ENCODE measurements at places on chromosomes 12 and 14.

DNA sequence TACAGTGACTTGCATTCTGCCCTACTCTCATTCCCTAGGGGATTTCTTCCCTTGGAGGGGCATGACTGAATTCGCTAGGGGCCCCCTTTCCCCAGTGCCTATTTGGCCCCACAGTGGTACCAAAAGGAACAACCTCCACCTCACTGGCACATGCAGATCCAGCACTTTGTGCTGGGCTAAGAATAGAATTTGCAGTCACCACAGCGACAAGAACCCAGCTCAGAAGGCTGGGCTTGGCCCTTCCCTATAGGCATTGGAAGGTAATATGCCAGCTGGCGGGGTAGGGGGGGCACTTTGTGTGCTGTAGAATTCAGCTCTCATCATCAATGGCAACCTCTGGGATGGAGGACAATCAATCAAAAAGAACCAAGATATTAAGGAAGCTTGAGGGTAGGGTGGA is 13.9 kb downstream of the BAZ2A start:
- DNase-seq: no peak

DNA sequence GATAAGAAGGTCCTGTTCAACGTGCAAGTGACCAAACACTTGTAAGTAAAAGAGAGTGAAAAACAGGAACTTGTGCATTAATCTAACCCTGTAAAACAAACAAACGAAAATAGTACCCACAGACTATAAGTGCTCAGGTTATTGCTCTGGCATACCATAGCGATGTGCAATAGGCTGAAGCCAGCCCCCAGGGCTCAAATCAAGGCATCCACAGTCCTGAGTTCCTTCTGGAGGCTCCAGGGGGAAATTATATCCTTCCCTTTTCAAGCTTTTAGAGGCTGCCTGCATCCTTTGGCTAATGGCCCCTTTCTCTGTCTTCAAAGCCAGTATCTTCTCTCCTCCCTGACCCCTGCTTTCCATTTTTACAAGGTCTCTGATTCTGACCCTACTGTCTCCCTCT is 8.1 kb upstream of the CMAS start:
- no peak for DNase-seq

GRCh38 chr12:84641940-84642545 is 270.6 kb downstream of the SLC6A15 start:
- DNase-seq: no peak

- DNase-seq: no peak
Observed at GRCh38 chr14:68564826-68565759, 227.8 kb downstream of the ZFP36L1 start.

GRCh38 chr12:94401326-94401725 is 58.3 kb downstream of the CEP83 start:
- DNase-seq: peak; percentile 38

GRCh38 chr14:103624860-103625259 is 4.2 kb upstream of the KLC1 start:
- DNase-seq: peak; percentile 86

DNA sequence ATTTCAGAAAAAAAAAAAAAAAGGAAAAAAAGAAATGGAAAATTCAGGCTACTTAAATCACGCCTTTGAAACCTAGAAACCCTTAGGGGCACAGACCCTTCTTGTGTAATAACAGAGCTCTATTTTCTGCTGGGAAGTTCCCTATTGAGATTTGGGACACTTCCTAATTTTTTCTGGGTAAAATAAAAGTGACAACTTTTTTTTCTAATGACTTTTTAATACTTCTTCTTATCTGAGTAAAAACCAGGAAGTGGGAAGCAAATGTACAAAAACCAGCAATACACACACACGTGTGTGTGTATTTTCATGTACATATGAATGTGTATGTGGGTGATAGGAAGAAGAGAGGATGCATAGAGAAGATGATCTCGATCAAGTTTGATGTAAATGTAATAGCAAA is 35.8 kb downstream of the ETV6 start:
- DNase-seq: no peak

- DNase-seq: no peak
Observed at GRCh38 chr12:70637303-70638085, at the start of gene PTPRB. TSS of gene PTPRB (minus strand) at chr12:70637429. CDS start at chr12:70637395, 34 bp downstream.

GRCh38 chr12:14256555-14257169 is 108.8 kb upstream of the ATF7IP start:
- peak; percentile 86 for DNase-seq

DNA sequence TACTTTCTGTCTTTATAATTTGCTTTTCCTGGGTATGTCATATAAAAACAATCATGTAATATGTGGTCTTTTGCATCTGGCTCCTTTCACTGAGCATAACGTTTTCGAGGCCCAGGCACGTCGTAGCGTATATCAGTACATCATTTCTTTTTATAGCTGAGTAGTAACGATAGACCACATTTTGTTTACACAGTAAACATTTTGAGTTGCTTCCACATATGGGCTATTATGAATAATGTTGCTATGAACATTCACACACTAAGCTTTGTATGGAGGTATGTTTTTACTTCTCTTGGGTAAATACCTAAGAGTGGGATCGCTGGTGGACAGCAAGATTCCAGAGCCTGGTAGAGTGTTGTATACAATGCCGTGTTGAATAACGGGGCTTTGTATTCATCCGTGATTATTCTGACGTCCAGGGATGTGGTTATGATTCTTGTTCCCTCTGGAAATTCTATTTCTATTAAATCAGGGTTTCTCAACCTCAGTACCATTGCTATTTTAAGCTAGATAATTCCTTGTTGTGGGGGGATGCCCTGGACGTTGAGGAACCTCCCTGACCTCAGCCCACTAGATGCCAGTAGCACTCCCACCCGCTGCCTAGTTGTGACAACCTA is 38.9 kb upstream of the CIT start:
- DNase-seq: no peak

All from fibroblast of skin of back (primary cell).